ENCODE measurements at places on chromosomes 16 and 17.

DNA sequence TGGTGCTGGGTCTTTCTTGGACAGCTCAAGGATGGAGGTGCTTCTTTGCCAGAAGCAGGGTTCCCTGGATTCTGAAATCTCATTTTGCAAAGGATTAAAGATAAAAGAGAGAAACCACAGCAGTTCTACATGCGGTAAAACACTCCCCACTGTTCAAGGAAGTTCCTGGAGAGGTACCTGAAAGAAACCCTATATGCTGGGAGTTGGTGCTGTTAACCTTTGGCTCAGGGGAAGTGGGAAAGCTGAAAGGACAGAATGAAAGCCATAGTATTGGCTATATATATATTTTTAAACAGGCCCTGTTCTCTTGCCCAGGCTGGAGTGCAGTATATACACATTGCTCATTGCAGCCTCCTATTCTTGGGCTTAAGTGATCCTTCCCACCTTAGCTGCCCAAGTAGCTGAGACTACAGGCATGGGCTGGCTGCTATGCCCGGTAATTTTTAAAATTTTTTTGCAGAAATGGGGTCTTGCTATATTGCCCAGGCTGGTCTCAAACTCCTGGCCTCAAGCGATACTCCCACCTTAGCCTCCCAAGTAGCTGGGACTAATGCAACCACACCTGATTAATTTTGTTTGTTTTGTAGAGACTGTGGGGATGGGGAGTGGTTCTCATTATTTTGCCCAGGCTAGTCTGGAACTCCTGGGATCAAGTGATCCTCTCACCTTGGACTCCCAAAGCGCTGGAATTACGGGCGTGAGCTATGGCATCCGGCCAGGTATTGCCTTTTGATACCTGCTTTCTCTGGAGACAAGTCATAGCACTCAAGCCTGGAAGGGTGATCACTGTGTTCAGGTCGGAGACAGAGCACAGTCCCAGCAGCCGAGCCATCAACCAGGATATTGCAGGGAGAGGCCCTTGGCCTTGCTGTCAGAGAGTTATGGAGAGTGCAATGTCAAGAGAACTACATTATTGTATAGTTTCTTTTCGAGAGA is 55.2 kb downstream of the MSI2 start:
- DNase-seq = no peak

DNA sequence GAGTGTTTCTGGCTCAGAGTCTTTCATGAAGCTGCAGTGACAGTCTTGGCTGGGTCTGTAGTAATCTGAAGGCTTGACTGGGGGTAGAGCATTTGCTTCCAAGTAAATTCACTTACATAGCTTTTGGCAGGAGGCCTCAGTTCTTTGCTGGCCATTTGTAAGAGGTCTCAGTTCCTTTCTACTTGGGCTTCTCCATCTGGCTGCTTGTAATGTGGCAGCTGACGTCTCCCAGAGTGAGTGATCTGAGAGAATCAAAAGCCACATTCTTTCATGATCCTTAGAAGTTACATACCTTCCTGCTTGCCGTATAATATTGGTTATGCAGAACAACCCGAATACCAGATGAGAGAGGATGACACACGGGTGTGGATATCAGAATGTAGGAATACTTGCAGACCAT is 39.8 kb downstream of the NF1 start:
- no peak for DNase-seq

GRCh38 chr17:65771704-65772103 is 210.3 kb upstream of the AXIN2 start:
- no peak for DNase-seq

- peak; percentile 38 for DNase-seq
Measured at GRCh38 chr17:39622380-39623006, 4.3 kb upstream of the PPP1R1B start.

DNA sequence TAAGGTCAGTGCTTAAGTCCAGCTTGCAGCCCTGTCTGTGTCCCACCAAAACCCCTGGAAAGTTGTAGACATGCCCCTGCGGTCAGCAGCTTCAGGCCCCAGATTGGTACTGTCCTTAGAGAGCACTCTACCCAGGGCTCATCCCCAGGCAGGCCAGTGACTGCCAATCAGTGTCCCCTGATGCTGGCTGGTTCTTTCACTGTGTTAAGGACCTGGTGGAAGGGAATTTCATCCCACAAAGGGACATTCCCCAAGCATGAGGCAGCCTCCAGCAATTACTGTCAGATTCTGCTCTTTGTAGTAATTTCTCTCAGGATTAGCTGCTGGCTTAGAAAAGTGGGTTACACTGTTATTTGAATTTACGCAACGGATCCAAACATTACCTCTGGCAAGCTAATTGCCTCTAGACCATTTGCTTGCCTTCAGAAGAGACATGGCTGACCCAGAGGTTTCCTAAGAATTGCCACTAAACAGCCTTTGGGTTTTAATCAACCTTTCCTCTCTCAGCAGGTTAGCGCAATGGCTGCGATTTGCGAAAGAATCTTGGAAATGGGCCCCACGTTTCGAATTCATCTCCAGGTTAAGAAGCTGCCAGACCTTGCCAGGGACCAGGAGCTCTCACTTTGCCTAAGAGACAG is 5.9 kb downstream of the IRX6 start:
- no peak for DNase-seq

DNA sequence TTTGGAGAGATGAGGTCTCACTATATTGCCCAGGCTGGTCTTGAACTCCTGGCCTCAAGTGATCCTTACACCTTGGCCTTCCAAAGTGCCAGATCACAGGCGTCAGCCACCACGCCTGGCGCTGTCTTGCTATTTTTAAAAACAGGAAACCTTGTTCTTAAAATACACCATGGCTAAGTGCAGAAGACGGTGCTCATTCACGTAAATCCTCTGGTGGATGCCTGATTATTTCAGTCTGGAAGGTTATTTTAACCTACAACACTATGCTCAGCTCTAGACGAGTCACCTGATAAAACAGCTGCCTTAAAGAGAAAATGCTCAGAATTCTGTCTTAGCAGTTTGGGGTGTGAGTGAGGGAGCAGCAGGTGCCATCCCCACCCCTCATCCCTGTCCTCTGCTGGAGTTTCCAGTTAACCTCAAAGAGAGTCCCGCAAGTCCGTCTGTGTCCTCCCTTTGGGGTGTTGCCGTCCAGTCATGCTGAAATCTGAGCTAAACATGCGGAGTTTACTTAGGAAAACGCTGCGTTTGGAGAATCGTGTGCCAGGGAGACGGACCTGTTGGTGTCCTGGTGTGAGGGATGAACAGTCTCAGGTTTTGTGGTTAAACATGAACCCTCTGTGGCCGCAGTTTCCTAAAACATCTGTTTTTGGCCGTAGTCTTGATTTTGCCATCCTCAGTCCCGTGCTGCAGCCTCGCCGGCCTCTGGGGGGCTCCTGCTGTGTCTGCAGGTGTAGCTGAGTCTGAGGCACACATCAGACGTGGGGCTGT is 17.1 kb downstream of the SPG7 start:
- DNase-seq = no peak

DNA sequence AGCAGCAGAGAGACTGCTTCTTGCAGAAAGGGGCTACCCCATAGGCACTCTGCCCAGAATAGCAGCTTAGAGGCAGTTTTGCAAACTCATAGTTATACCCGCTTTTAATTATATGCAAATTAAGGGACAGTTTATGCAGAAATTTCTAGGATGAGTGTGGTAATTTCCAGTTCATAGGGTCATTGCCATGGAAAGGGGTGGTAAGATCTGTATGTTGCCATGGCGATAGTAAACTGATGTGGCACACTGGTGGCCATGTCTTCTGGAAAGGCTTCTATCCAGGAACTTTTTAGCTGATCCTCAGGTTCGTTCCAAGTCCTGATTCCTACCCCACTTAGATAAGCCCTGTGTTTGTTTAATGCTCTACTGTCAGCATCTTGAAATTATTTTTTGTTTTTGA is 6.2 kb downstream of the STXBP4 start:
- DNase-seq = no peak

- no peak for DNase-seq
Measured at GRCh38 chr17:69335058-69335457, 8.1 kb upstream of the ABCA5 start.

- DNase-seq = peak; percentile 38
Measured at GRCh38 chr16:3235856-3236669, 1.1 kb upstream of the ZNF200 start.

DNA sequence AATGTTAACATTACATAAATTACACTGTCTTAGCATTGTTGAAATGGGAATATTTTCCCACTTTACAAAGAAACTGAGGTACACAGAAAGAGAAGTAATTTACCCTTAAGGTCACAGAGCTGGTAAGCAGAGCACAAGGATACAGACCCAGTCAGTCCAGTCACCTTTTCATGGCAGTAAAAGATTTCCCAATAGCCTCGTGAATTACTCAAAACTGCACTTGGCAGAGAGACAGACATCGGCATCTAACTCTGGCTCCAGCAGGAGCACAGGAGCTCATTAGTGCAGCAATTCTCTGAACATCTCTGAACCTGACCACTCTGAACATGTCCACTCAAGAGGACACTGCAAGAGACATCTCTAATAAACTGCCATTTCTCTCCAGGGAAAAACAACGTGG is 3.1 kb downstream of the TEX2 start:
- no peak for DNase-seq

DNA sequence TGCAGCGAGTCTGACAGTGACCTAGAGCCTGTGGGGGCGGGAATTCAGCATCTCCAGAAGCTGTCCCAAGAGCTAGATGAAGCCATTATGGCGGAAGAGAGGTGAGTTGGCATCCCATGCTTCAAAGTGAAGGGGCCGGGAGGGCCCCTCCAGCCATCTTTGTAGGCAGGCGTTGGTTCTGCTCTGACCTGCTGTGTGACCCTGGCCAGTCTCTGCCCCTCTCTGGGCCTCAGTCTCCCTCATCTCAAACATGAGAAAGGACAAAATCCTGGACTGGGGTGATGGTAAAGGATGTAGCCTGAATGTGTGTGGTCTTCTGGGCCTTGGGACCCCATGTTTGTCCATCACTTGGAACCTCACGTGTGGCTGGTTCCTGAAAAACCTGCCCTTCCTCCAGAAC is 5.1 kb downstream of the PIMREG start:
- DNase-seq = no peak

- peak; percentile 71 for DNase-seq
Measured at GRCh38 chr16:3578610-3579551, 1.7 kb upstream of the NLRC3 start.
